ENCODE measurements at places on chromosomes 12 and 14. TPM values are rescaled to one million over a fixed set of nuclear protein-coding genes. Genes with fewer than 3 reads are reported as not detected.

VDR gene
- total RNA-seq, result 0.23 TPM

EFS gene
- total RNA-seq, result 9.7 TPM

LRRIQ1 gene
- total RNA-seq, result 25.1 TPM

ACVRL1 gene
- total RNA-seq, result 8.8 TPM

GTF2H3 gene
- total RNA-seq, result 32.5 TPM

CABP1 gene
- 3.2 TPM for total RNA-seq

RD3L gene
- total RNA-seq, result 1.2 TPM

AQP2 gene
- total RNA-seq, result not detected

ZBTB42 gene
- total RNA-seq, result 1.2 TPM

PNN gene
- total RNA-seq, result 49.1 TPM

ACOT6 gene
- total RNA-seq, result not detected

LRFN5 gene
- 108 TPM for total RNA-seq

Measured in diencephalon (tissue), 1 donor.